SK-N-SH treated with all-trans-retinoic acid at 6 μM for 48 hours (cell line): ENCODE measurements at places on chromosomes 5 and 9.

DNA sequence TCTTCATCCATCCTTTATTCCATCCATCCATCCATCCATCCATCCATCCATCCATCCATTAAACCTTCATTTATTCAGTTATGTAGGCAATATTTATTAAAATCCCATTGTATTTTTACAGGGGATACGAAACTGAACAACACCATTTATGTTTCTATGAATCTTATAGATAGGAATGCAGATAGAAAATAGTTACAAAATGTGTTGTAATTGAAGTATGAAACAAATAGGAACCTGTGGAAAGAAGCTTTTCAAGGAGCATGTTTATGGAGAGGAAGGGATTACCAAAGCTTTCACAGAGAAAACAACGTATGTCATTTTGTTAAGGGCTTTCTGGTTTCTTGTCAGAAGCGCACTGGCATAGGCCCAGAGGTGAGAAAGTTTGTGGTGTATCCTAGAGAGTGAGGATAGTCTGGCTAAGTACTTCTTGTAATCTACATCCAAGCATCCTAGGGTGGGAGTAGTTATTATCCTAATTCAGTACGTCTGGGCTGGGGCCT is 184.0 kb downstream of the CNTLN start:
- ATAC-seq = no peak

DNA sequence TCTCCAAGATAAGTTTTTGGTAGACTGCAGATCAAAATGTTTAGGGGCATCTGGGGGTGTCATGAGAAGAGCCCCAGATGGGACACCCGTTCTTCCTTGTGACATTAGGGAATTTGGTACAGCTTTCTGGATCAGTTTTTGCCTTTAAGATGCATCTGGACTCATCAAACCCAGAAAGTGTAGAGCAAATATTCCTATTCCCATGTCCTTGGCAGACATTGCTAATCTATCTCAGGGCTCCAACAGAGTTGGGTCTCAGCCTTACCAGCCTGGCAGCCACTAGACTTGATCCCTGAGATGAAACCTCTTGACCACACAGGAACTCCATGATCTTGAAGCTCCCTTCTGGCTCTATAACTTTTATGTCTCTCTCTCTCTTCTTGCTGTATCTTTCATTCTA is 35.6 kb downstream of the ERGIC1 start:
- peak; percentile 6 for ATAC-seq

DNA sequence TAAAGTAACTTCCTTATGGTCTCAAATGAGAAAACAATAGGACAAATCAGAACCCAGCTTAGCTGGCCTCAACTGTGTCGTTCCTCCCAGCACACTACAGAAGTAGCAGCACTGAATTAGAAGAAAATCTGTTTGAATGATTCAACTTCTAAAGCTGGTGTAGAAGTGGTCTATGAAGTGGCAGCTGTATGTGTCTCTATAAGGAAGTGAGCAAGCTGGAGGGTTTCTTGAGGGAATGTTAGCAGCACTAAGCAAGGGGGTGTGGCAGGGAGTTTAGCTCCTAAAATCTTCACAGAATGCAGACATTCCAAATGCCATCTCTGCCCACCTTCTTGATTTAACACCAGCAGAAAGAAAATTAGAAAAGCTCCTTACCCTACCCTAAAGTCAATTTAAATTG is 4.1 kb downstream of the KLF9 start:
- ATAC-seq = no peak

DNA sequence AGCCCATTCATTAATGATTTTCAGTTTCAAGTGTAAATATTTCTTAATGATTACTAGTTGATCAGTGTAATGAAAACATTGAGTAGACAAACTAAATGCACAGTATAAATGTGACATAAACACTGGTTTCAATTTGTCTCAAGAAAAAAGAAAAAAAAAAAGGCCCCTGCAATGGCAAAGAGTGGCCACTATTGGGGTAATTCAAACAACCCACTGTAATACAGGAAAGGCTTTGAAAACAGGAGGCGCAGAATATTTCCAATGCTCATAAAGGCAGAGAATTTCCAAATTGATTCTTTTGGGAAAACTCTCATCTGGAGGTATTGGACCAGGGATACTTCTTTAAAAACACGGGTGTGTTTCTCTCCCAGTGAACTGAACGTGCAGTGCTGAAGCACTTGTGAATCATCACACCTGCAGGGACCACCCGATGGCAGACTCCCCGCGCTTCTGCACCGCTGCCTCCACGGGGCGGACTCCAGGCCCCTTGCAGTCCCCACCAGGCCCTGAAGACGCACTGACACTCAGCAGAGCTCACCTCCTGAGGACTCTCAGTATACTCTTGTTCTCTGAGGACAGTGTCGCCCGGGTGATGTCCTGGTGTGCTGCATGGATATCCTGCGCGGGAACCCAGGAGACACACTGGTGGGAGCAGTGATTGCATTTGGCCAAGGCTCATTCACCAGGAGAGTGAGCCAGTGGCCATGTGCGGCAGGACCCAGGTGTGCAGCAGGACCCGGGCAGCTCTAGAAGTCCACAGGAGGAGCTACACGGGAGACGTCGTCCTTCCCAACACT is 227.6 kb upstream of the IRX4 start:
- ATAC-seq = no peak

DNA sequence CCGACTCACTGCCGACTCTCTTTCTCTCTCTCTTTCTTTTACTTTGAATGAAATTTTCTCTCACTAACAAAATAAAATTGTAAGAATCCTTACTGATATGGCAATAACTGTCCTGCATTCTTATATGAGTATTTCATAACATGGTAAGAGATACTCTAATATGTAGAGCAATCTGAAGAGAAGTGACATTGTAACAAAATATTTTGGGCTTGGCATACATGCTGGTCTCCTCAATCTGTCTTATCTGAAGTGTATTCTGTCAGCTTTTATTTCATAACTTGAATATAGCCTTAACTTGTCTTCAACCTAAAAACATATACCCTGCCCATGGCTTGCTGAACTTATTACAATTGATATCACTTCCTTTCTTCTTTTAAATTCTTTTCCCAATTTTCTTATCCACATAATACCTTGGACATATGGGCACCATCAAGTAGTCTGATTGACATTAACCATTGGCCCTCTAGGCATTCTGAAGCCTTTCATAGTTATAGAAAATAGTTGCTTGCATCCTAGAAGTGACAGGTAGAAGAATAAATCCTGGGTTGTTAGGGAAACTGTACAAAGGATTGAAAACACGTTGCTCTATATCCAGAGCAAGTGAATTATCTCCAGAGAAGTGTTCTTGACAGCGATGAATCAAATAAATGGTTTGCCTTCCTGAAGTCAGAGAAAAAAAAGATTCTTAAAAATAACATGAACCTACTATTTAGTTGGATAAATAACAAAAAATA is 537.6 kb upstream of the TYRP1 start:
- no peak for ATAC-seq

DNA sequence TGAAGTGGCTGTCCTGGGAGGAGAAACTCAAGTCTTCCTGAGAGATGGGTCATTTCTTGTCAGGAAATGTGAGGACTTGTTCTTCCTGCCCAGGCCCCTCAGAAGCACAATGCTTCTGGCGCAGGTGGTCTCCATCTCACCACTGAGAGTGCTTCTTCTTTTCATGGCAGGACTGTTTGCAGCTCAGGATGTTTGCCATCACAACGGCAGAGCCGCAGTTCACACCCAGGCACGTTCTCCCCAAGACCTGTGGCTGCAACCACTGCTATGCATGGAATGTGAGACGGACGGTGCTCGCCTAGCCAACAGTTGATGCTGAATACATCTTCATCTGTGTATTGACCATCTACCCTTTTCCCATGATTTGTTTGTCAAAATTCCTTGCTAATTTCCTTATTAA is 216.3 kb downstream of the GADD45G start:
- ATAC-seq = no peak

- peak; percentile 85 for ATAC-seq
Observed at GRCh38 chr5:138503487-138504270, 38.4 kb downstream of the EGR1 start.

GRCh38 chr5:68961762-68962161 is 132.1 kb upstream of the SLC30A5 start:
- ATAC-seq = no peak

- no peak for ATAC-seq
Observed at GRCh38 chr9:89538871-89539270, 41.0 kb upstream of the SEMA4D start.

DNA sequence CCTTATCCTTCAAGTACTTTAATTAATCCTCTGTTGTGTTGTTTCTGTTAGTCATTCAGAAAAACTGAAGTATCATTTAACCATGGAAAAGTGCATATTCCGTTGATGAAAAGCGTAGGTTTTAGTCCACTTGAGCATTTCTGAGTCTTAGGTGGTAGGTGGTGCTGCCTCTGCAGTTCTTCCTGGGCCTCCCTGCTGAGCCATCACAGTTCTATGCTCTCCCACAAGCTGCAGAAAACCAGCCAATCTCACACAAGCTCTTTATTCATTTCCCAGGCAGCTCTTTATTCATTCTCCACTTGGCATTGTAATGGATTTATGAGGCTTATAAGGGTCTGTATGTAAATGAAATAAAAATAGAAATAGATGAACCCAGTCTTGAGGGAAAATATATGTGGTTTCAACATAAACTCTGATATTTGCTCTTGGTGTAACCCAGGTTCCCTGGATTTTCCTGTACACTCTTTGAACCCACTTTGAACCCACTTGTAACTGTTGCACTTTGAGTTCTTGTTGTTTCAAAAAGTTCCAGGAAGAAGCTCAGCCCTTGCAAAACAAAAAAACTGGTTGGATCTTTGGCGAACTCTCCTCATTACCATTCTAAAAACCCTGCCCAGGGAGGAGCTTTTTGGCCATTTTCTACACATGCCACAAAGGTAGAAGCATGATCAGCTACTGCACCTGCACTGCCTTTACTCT is 56.0 kb downstream of the ZNF510 start:
- no peak for ATAC-seq

GRCh38 chr5:133334796-133335639 is 277.3 kb downstream of the FSTL4 start:
- no peak for ATAC-seq

DNA sequence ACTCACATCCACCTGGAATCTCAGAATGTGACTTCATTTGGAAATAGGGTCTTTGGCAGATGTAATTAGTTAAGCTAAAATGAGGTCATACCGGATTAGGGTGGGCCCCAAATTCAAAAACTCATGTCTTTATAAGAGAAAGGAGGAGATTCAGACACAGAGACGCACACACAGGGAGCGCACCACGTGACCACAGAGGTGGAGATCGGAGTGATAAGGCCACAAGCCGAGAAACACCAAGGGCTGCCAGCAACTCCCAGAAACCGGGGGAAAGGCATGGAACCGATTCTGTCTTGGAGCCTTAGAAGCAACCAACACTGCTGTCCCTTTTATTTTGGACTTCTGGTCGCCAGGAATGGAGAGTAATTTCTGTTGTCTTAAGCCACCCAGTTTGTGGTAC is 31.8 kb upstream of the LMX1B start:
- ATAC-seq = no peak

DNA sequence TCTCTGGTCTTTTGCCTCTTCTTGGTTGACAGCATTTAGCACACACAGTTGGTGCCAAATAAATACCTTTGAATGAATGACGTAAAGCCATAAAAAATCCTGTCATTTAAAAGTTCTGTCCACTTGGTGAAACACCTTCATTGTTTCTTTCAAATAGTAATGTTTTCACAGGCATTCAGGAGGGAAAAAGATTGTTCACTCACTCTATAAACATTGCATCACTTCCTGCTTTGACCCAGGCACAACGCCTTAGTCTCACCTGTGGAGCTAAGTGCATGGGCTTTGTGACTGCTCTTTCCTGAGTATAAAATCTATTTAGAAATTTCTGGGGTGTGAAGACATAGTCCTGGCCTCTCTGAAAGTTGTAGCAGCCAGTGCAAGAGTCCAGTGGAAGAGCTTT is 88.9 kb upstream of the CXCL14 start:
- no peak for ATAC-seq

DNA sequence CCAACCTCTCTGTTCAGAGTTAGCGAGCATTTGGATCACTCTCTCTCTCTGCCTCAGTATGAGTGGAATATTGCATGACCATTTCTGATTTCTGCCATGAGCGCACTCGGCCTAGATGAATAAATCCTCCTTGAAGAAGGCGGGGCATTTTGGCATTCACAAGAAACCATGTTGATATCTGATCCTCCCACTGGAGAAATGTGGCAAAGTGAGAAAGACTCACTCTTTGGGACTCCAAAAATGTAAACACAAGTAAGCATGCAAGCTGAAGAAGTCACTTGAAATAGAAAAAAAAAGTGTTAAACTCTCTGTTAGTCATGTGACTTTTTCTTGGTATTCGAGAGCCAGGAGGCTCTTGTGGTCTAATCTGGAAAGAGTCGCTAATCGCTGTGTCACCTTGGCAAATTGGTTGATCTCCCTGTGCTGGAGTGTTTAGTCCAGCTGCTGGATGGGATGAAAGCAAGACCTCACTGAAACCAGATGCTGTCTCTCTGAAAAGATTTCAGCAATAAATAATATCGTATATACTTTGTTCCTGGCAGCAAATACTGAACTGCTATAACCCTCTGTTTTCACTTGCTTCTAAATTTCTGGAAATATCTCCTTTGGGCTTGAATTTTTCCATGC is 95.5 kb downstream of the GHR start:
- ATAC-seq = no peak

DNA sequence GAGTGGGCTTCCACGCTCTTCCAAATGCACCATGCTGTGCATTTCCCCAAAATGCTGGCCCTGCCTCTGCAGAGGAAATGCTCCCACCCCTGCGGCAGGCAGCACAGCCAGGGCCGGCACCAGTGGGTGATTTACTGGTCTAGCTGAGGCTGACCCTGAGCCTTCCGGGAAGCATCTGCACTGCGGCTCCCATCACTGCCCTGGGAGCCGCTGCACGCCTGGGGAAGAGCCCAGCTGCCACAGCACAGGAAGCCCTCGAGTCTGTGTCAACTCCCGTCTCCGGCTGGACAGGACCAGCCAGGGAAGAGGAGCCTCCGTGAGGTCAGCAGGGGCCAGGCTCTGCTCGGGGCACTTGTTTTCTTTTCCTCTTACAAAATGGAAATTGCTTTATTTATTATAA is 25.1 kb upstream of the EEIG1 start:
- peak; percentile 52 for ATAC-seq
